ENCODE measurements at places on chromosomes 7 and 10.

GRCh38 chr10:132740588-132740987 is 45.4 kb downstream of the NKX6-2 start:
- DNase-seq, result no peak

GRCh38 chr10:11730779-11731178 is 11.4 kb upstream of the ECHDC3 start:
- no peak for DNase-seq

- DNase-seq, result no peak
Observed at GRCh38 chr7:12769444-12769843, 82.0 kb downstream of the ARL4A start.

GRCh38 chr7:19663816-19664462 is 44.9 kb downstream of the POLR1F start:
- no peak for DNase-seq

GRCh38 chr7:131530137-131530536 is 26.3 kb downstream of the PODXL start:
- DNase-seq, result no peak

- DNase-seq, result no peak
Observed at GRCh38 chr7:140008755-140009610, 53.8 kb downstream of the PARP12 start.

DNA sequence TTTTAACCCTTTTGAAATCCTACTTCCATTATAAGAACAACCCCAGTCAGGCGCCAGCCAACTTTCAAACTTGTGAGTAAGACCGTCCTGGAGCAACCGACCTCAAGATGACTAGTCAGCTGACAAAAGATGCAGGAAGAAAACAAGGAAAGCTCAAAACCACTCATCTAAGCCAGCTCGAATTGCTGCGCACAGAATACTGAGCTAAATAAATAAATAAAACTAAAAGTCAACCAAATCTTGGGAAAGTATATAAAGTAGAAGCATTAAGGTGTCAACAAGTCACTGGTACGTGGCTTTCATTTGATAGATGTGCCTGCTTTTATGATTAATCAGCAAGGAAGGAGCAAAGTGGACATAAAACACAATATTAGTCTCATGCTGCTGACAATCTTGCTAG is 1269.8 kb downstream of the XPNPEP1 start:
- no peak for DNase-seq

DNA sequence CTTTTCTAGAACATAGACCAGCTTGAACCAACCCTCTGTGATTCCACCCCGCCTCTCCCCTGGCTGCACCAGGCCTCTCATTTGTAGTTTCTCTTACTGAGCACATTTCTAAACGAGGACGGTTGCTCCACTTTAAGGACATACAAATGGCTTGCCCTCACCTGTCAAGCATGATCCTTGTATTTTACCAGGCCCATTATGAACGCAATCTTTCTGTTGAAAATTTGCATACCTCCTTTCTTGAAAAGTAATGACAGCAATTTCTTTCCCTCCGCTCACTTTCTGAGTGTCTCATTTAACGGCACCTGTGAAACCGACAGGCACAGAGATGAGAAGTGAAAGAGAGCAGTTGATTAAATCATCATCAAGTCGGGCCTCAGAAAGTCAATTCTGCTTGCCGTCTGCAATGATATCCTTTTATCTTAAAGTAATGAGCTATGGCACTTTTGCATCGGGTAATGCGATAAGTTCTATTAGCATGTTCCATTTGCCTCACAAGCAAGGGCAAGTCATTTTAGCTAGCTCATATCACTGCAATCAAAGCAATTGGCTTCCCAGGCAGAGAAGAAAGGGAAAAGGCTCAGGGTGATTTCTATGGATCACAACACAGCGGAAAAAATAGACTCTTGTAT is 705.6 kb upstream of the GALNT17 start:
- DNase-seq, result no peak

- peak; percentile 64 for DNase-seq
Observed at GRCh38 chr10:25130906-25131305, 43.9 kb upstream of the GPR158 start.

DNA sequence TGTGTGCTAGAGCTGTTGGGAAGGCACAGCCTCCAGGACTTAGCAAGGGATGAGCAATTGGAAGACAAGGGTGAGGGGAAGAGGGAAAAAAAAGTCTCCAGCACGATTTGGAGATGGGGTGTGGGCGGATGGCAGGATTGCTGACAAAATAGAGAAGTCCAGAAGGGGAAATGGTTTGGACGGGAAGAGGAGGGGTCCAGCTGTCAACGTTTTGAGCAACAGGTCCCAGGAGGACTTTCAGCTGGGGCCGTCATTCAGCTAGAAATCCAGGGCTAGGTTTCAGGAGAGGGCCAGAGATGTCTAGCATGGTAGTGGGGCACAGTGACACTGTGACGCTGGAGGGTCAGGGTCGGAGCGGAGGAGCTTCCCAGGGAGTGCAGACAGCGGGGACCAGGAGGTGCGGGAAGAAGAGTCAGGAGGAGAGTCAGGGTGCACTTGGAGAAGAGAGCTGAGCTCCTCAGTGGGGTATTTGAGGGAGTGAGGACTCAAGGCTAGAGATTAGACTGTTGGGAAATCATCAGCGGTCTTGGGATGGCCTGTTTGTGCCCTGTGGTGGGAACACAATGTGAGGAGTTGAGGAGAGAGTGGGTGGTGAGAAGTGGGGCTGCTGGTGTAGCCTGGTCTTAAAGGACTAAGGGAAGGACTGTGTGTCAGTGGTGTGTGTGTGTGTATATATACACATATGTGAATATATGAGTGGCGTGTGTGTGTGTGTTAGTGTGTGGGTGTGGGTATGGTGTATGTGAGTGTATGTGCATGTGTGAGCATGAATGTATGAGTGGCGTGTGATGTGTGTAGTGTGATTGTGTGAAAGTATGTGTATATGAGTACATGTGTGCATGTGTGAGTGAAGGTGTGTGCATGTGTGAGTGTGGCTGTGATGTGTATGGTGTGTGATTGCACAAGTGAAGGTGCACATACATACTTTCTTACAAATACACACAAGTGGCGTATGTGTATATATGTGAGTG is 3.8 kb downstream of the ZYX start:
- DNase-seq, result peak; percentile 65

GRCh38 chr7:106346678-106347217 is 62.0 kb upstream of the NAMPT start:
- DNase-seq, result peak; percentile 98

DNA sequence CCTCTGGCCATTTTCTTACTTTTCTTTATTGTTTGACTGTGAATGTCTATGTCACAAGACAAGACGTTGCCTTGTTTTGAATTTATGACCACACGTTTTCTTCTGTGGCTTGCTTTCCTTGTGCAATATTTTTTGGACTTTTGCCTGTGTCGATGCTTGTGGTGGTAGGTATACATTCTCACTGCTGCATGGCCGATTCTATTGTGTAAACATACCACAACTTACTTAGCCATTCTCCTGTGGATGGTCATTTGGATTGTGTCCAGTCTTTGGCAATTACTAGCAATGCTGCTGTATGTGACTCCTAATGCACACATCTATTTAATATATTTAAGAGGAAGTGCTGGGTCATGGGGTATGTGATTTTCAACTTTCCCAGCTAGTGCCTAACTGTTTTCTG is 18.0 kb upstream of the DLG5 start:
- DNase-seq, result peak; percentile 96

GRCh38 chr10:10394933-10395658 is 622.6 kb upstream of the CELF2 start:
- DNase-seq, result peak; percentile 7

GRCh38 chr10:61931620-61932332 is 30.3 kb downstream of the ARID5B start:
- DNase-seq, result no peak

DNA sequence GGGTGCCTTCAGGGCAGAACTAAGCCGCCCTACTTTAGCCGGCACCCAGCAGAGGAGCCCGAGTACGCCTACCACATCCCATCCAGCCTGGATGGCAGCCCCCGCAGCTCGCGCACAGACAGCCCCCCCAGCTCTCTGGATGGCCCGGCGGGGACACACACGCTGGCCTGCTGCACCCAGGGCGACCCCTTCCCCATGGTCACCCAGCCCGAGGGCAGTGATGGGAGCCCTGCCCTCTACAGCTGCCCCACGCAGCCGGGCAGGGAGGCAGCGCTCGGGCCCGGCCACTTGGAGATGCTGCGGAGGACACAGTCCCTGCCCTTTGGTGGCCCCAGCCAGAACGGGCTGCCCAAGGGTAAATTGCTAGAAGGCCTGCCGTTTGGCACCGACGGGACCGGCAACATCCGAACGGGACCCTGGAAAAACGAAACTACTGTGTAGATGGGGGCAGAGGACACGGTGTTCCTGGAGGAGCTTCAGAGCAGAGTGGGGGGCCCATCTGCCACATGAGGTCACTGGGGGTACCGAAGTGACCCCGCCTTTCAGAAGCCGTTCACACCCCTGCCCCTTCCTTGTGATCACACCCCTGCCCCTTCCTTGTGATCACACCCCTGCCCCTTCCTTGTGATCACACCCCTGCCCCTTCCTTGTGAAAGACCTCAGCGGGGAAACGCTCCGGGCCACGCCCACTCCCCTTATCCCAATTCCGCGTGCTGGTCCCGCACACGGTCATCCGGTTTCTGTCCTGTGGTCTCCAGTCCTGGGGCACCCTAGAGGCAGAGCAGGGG is 30.8 kb upstream of the KNDC1 start:
- no peak for DNase-seq

- DNase-seq, result no peak
Observed at GRCh38 chr10:48464871-48465736, 139.8 kb downstream of the ARHGAP22 start.

DNA sequence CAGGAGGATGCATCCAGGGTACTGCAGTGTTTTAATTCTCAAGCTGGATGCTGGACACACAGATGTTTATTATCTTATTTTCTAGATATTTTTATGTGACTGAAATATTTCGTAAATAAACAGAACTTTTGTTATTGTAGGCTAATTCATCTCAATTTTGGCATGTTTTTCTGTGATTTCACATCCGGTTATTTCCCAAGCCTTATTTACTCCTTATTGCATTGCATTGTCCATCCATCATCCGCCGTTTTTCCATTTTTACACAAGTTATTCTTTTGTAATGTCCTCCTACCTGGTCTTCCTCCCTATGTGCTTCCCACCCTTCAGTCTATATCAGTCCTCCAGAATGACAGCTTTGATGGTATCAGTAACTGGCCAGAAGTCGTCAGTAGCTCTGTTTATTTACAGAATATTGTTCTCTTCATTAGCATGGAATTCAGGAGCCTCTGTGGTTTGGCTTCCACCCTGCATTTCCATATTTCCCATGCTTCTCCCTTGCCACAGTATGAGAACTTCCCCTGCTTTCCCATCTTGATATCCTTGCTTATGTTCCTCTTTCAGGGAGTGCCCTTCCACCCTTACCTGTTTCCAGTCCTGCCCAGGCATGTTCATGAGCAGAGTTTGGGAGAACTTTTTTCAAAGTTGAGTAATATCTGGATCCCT is 16.1 kb downstream of the GNAI1 start:
- peak; percentile 64 for DNase-seq

- DNase-seq, result peak; percentile 93
Observed at GRCh38 chr10:63166742-63167258, 33.7 kb downstream of the NRBF2 start.

DNA sequence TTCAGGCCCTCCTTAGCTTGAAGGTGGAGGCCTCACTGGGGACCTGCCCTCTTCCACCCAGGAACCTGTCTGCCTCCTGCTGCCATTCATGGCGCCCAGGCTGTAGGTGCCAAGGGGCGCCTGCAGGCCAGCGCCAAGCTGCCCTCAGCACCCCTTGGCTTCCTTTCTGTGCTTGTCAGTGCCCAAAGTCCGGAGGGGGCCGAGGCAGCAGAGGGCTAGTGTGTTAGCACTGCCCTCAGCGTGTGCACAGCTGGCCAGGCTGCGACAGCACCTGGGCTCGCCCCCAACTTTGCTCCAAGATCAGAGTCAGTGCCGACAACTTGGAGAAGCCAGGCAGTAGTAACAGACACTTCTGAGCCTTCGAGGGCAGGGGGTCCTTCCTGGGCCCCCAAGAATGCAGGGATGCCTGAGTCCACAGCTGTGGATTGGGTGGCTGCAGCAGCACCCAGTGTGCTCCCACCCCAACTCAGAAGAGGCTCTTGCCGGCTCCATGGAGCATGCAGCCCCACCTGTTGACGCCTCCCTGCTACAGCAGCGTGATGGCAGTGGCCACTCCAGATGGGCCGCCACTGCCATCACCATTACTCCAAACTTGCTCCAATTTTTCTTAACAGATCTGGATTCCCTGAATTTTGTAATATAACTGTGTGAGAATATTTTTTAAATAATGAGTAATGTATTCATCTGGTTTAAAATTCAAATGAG is 41.7 kb downstream of the CACUL1 start:
- no peak for DNase-seq

- no peak for DNase-seq
Observed at GRCh38 chr7:146557971-146558469, 441.4 kb downstream of the CNTNAP2 start.

DNA sequence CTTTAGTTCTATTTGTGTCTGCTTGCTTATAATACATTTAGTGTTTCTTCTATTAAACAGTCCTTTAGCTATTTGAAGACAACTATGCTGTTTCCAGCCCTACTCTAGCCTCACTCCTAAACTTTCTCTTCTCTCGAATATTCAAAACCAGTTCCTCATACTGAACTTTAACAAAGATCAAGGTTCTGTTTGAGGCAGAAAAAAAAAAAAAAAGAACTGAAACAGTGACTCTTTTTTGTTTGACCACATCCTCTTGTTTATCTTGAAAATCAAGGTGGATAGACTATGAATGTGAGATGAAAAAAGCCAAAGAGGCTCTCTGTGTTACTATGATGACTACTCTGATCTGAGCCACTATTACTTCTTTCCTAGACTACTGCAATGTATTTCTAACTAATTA is 154.3 kb downstream of the ZNF365 start:
- no peak for DNase-seq

DNA sequence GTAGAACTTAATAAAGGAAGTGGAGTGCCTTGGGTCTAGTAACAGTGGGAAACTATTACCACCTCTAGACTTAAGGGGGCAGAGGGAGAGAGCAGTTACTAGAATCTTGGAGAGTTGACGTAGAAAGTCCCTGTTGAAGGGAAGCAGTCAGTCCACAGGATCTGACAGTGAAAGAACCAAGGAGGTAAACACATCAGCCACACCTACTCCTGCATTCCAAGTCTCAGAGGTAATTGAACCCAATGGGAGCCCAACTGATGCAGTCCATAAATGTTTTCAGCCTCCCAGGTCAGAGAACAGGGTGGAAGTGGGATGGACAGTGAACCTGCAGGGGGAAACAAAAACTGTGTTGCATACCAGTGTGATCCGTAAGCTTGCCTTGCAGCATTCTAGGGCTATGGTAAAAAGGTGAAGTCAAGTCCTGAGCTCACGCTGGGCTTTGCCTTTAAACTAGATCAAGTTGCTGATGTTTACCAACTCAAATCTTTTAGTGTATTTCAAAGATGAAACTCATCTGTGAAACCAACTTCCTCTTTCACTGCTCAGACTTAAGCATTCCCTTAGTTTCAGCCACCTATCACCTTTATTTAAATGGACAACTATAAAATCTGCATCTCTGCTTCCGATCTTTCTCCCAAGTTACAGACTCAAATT is 57.2 kb downstream of the SLC16A12 start:
- no peak for DNase-seq

- DNase-seq, result no peak
Observed at GRCh38 chr7:20862554-20862953, 75.9 kb upstream of the SP8 start.
